DND-41 (cell line): ENCODE measurements at places on chromosomes 5 and 9.

- DNase-seq = no peak
These were observed 791 bp downstream of the SLC2A8 start for GRCh38 chr9:127397646-127398274.

- DNase-seq = no peak
These were observed 5.5 kb upstream of the CAMLG start for GRCh38 chr5:134732819-134733218.

- no peak for DNase-seq
These were observed 89.8 kb downstream of the LIFR start for GRCh38 chr5:38466424-38467189.

DNA sequence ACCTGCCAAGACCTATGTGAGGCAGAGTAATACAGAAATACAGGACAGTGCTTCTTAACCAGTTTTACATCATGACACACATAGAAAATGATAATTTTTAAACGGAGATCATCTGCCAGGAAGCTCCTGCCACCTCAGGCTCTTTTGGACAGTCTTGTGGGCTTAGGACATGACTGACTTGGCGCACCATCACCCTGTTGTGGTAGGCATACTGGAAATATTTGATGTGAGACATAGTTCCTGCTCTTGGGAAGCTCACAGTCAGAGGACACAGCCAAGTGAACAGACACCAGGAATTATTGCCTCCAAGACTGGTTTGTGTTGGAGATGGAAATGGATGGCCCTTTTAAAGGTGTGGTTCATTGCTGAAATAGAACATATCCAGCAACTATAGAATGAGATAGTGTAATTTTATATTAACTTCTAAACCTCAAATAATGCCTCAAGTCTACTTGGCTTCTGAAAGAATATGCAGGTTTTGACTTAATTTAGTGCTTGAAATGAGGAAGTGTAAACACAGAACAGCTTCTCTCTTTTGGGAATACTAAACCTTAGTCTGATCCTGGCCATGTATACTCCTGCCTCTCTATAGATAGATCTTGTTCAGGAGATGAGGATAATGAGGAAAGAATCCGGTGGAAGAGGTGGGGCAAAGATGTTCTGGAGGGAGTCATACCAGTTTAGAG is 19.7 kb downstream of the CPEB4 start:
- no peak for DNase-seq

GRCh38 chr5:115469904-115470516 is 74.6 kb downstream of the FEM1C start:
- DNase-seq = no peak

DNA sequence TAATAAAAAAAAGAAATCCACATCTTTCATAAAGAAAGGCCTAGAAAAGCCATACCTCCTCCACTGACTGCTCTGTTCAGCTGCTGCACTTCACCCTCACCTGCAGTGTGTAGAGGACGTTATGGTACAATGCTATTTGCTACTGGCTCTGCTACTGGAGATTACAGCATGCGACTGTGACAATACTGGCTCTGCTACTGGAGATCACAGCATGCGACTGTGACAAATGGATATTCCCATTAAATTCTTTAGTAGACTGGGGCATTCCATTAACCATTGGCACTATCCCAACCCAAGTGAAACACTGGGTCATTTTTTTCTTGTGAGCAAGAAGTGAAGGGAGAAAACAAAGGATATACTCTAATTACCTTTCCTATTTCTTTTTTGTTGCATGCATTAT is 1063.5 kb upstream of the DMAC1 start:
- no peak for DNase-seq

DNA sequence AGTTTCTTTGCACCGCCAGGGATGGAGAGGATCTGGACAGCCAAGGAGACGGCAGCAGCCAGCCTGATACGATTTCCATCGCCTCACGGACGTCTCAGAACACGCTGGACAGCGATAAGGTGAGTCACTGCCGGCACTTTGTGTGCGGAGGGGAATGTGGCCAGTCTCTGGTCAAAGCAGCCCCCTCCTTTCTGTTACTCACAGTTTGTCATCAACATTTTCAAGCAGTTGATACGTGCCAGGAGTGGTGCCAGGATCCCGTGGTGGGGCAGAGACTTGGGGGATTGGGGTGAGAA is 175.1 kb upstream of the OTULINL start:
- DNase-seq = no peak
